ENCODE measurements at places on chromosomes 4 and X. TPM values are rescaled to one million over a fixed set of nuclear protein-coding genes. Genes with fewer than 3 reads are reported as not detected.

DNA sequence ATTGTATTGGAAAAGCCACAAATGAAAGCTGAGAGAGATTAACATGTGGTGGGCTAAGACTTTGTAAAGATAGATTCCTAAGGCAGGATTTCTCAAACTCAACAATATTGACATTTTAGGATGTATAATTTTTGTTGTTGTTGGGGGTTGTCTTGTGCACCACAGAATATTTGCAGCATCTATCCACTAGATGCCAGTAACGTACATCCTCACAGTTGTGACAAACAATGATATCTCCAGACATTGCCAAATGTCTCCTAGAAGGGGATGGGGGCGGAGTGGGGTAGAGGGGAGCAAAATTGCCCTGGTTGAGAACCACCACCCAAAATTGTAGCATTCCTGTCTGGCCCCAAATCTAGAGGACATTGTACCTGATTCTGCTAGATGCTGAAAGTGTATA lies 14.7 kb upstream of the CBR4 start:
- no peak for DNase-seq

DNA sequence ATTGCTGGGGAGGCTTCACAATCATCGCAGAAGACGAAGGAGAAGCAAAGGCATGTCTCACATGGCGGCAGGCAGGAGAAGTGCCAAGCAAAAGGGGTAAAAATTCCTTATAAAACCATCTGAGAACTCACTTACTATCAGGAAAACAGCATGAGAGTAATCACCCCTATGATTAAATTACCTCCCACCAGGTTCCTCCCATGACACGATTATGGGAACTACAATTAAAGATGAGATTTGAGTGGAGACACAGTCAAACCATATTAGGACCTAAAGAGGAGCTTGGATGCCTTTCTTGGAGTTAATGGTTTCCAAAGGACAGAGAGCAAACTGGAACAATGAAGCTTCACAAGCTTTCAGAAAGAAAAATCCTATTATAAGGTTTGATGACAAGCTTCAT lies 168.4 kb upstream of the SMARCAD1 start:
- DNase-seq: no peak

GRCh38 chrX:78066110-78066509 lies 37.9 kb upstream of the PGK1 start:
- DNase-seq: no peak

- DNase-seq: no peak
Measured at GRCh38 chr4:52135171-52135570, 84.1 kb downstream of the SPATA18 start.

DNA sequence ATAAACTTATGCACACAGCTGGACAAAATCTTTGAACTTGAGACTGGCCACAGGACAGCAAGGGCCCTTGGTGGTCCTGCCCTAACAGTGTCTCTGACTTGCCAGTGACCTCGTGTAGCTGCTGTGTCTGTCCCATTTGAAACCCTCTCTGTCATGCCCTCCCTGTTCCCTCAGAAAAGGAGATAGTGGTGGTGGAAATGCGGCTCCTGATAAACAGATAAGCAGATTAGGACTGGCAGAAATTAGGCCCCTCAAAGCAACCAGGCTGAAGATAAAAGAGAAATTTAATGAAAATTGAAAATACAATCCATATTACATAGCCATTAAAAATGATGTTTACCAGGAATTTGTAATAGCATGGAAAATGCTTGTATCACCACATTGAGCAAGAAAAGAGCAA lies 136.6 kb upstream of the ATP6AP2 start:
- DNase-seq: no peak

- no peak for DNase-seq
Measured at GRCh38 chrX:69163936-69164741, 1.1 kb downstream of the PJA1 start.

GRCh38 chrX:72394518-72395170 lies 88.9 kb upstream of the CITED1 start:
- DNase-seq: no peak

DNA sequence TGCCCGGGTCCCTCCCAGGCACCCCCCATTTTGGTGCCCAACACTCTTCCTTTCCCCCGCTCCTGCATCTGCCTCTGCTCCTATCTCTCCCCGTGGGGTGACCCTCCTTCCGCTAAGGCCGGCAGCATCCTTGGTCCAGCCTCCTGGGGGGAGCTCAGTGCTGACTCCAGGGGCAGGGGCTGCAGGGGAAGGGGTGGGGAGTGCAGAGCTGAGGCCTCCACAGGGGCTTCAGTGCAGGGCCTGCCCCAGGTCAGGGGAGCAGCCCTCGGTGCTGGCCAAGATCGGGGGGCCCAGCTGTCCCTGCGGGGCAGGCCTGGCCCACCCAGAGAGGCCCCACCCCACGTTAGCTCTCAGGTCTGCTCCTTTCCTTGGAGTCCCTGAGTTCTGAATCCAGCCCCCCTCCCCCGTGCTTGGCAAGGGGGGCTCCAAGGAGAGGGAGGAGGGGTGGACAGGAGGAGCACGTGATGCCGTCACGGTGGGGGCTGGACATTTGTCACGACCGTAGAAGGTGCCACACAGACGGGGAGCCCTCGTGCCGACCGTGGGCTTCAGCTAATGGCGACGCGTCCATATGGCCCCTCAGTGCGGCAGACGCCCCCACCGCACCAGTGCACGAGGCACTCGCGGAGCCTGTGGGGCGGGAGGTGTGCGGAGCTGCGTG lies 63.5 kb upstream of the ADRA2C start:
- peak; percentile 86 for DNase-seq

DNA sequence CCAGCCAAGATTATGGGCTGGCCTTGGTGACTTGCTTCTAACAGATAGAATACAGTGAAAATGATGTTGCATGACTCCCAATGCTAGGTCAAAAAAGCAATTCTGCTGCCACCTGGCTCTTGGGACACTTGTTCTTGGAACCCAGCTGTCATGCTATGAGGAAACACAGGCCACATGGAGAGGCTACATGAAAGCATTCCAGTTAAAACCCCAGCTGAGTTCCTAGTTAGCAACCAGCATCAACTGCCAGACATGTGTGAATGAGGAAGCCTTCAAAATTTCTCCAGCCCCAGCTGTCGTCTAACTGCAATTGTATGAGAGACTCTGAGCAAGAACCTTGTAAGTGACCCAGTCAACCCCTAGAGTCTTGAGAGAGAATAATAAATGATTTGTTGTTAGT lies 105.2 kb upstream of the FGF16 start:
- no peak for DNase-seq

GRCh38 chrX:2650865-2651264 lies 40.2 kb upstream of the CD99 start:
- DNase-seq: no peak

DNA sequence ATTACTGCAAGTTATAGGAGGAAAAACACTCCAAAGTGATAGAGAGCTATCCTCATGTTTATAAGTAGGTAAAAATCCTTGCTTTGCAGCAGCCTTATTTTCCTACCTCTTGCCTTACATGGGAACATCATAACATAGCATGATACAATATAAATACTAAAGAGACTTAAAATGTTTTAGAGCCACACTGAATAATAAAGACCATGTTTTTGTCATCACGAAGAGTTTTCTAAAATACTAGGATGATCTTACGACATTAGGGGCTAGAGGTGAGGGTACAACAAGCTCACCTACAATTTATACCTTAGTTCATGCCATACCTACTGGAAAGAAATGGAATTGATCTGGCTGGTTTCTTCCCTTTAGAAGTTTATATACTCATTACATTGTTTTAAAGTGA lies 184.8 kb downstream of the FBXW7 start:
- no peak for DNase-seq

DNA sequence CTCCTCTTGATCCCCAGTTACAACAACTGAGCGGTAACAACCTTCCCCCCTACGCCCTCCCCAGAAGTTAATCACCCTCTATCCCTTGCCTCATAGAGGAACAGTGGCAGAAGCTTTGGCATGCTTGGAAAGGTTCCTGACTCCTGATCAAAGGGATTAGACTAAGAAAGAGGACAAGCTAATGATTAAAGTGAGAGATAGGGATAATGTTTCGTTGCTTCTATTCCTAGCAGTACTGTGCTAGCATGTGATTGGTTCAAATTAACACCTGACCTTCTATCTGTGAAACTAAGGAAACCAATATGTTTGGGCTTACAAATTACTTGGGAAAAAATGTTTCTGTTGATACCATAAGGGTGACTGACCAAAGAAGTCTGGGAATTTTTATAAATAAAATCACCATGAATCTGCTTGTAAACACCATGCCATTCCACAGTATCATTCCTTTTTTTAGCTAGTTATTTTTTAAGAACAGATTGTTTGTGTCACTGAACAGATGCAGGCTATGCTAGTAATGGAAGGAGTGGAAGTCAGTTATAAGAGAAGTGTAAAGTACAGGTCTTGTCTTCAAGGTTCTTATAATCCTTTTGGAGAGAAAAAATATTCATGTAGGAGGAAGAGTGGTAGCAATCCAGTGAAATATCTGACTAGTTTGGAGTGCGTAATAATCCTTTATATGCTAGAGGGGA lies 11.3 kb upstream of the ATP1B4 start:
- DNase-seq: no peak

DNA sequence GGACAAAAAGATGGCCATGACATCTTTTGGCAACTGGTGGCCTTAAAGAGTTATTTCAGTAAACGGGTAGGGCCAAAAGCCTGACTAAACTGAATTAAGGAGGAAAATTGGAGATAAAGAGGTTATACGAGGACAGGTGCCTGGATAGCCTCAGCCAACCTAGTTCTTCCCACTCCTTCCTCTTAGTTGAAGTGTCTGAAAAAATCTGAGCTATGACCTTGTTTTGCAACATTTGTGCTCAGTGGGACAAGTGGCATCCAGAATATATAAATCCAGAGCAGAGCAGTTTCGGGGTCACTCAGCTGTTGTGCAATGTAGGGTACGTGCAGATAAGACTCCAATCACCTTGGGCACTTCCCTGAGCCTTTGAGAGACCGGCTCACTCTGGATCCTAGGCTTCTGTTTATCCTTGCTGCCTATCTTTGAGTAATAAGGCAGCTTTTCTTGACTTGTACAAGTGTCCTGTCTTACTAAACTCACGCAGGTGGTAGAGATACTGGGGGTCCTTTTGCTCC lies 50.2 kb upstream of the MORC4 start:
- no peak for DNase-seq

- DNase-seq: no peak
Measured at GRCh38 chrX:38868941-38869401, 67.7 kb downstream of the MID1IP1 start.

DNA sequence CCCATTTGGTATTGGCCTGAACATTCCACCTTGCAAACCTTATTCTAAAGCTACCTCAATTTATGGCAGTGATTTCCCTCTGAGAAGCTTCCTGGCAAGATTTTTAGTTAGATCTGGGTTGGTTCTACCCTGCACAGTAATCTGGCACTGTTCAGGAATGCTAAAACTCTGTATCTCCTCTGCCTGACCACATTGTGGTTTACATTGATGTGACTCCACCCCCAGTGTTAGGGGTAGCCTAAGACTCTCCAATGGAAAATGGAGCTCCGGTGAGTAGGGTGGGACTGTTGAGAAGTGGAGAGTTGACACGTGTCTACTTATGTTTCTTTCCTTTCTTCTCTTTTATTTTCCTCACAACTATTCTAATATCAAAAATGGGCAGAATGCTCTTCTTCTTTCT lies 45.4 kb downstream of the BMPR1B start:
- DNase-seq: no peak

GRCh38 chr4:181161669-181162068 lies 1081.5 kb upstream of the TENM3 start:
- no peak for DNase-seq

- no peak for DNase-seq
Measured at GRCh38 chr4:117422297-117422696, 336.9 kb upstream of the TRAM1L1 start.

DNA sequence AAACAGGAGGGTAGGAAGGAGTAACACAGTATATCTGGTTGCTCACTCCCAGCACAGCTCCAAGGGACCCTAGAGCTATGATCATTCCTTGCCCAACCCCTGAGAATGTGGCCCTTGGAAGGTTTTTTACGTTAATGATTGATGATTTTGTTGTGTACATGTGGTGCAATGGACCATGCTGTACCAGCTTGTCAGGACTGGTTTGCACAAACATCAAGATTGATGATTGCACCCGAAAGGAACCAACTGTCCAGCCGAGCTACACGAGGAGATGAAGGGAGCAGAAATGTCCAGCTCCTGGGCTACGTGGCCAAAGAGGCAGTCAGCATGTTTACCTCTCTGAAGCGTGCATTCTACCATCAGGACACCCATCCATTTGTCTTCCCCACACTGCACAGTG lies 83.2 kb upstream of the USP9X start:
- DNase-seq: no peak

GRCh38 chr4:113049421-113050370 lies at the start of gene ANK2:
Gene ANK2 (plus strand): TSS chr4:113049653. CDS start chr4:113049729, 76 bp downstream.
- DNase-seq: no peak

- DNase-seq: no peak
Measured at GRCh38 chr4:122476126-122476525, 19.6 kb upstream of the IL2 start.

- no peak for DNase-seq
Measured at GRCh38 chrX:45233531-45233930, 32.9 kb upstream of the DIPK2B start.

GRCh38 chr4:55635741-55636655 lies at the start of gene NMU:
Gene NMU (minus strand): TSS chr4:55636298. CDS start chr4:55636192, 106 bp downstream.
- DNase-seq: peak; percentile 87

DNA sequence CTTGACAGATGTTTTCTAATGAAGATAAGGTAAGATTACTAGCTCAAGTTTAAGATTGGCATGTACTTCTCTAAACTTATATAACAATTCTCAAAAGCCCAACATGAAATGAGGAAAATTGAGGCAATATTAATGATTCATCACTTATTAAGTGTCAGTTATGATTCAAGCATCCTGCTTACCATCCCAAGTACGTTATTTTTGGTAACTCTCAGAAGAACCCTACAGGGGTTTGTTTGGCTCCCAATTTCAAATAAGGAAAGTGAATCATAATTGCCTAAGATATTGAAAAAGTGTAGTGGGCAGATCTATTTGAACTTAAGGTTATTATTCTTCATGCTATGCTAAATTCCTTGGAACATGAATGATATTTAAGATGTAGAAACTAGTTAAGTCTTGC lies 387.9 kb upstream of the TENM3 start:
- DNase-seq: no peak

DNA sequence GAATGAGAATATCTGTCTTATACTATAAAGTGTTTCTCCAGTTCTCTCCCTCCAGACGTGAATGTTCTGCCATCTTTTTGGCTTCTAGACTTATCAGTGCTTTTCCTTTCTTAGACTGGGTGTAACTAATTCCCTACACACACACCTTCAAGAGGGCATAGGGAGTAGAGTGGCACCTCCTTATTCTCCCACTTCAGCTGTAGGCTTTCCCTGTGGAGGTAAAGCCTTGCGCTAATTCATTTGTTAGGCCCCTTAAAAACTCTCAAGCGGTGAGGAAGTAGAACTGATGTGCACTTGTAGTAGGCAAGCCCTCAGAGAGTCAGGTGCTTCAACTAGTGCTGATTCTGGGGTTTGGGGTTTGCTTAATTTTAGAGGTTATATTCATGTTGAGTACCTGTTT lies 10.0 kb downstream of the KLHL2 start:
- DNase-seq: no peak

The MEPE gene
- not detected for total RNA-seq

The RXFP1 gene
- total RNA-seq: not detected

The ADH1A gene
- total RNA-seq: not detected

The NDP gene
- 1.7 TPM for total RNA-seq

The APBB2 gene
- total RNA-seq: 192 TPM

The AMER1 gene
- total RNA-seq: 5.4 TPM

The TKTL2 gene
- total RNA-seq: not detected

The MTNR1A gene
- 0.44 TPM for total RNA-seq

The STAP1 gene
- not detected for total RNA-seq

The TRIM60 gene
- not detected for total RNA-seq
